ENCODE measurements at places on chromosomes 13 and 19.

DNA sequence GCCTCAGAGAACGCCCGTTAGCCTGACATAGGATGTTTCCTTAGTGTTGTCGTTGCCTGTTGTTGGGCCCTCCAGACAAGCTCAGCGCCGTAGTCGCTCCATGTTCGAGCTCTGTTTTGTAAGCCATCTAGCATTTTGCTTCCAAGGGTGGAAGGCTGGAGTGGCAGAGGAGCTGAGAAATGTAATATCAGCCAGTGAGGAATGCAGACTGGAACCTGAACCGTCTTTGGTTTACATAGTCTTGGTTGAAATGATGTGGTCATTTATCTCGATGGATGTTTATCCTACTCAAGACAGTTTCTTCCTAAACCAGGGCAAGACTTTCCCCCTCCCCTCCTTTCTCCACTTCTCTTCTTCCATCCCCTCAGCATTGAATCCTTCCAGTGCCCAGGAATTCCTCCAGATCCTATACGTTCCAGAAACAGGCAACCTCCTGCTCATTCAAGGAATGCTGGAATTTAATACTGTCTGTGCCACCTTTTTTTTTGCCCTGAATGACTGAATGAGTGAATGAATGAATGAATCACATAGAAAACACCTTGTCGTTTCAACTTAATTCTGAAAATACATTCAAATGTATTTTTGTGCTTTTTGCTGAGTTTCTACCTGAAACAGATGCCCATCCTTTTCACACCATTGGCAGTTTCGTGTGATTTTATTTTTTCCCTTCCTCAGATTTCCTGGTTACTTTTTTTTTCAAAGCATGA, 109.5 kb upstream of the MBNL2 start:
- DNase-seq = no peak

- no peak for DNase-seq
Measured at GRCh38 chr19:11154683-11155047, 917 bp downstream of the SPC24 start.

- DNase-seq = no peak
Measured at GRCh38 chr19:31500197-31500830, 151.1 kb upstream of the TSHZ3 start.

DNA sequence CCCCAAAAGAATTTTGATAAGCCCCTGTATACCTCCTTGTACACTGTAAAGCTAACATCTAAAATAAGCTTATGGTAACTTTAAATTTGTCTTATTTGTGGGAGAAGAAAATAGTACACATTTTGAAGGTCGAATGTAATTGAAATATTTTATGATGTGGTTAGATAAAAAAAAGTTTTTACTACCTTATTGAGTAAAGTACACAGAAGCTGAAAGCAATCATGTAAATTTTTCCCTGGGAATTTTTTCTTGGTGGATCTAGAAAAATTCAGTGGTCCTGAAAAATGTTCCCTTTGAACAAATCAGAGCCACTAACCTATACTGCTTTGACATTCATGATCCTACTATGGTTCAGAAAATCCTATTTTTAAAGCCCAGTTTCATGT, 46.9 kb downstream of the SIPA1L3 start:
- DNase-seq = no peak

DNA sequence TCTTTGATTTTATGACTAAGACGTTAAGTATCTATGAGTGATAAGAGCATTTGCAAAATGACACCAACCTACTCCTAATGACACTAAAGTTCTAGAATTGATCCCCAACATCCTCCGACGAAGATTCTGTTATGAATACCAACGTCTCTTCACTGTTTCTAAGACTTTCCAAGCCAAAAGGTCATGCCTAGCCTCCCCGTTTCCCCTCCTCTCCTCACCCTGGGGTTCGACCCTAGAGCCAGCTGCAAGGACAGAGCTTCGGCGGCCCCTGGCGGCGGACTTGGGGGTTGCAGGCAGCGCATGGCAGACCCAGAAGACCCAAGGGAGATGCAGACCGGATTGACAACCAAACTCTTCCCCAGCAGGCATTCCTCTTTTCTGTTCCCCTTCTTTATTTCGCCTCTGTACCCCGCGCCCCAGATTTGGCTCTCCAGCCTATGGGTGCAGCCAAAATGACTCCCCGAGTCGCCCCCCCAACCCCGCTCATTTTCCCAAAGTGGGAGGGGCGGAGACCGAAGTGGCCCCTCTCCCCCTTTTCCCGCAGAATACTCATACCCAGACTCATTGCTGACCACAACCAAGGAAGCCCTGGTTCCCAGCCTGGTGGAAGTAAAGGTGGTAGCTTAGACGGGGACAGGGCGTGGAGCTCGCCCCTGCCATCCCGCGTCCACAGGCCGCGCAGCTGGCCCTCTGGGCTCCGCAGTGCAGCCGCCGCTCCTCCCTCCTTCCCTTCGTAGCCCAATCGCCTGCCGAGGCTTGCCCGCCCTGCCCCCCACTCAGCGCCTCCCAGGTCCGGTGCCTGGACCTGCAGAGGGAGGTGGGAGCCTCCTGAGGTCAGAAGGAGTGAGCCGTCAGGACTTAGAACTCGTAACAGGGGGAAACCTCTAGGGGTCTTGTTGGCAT, 4.1 kb upstream of the EML2 start:
- peak; percentile 85 for DNase-seq

- no peak for DNase-seq
Measured at GRCh38 chr19:32687681-32688080, 3.9 kb upstream of the NUDT19 start.

GRCh38 chr13:47399599-47399998, 502.7 kb upstream of the HTR2A start:
- DNase-seq = no peak

- no peak for DNase-seq
Measured at GRCh38 chr13:106390367-106390766, 145.1 kb downstream of the EFNB2 start.

DNA sequence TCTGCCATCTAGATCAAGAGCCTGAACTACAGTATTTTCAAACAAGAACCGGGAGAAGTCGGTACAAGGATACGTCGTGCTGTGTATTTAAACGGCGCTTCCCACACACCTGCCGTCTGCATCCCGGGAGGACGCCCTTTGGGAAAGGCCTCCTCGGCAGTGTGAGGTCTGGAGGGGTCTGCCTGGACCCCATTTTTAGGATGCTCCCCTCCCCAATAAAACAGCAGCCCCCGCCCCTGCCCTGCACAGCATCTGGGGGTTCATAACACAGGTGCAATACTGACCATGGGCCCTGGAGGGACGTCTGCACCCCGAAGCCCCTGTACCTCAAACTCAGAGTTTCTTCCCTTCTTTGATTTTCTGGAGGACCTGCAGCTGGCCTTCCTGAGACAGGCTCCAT, 4.1 kb upstream of the C13orf46 start:
- no peak for DNase-seq

- no peak for DNase-seq
Measured at GRCh38 chr19:1065606-1066109, 1.3 kb upstream of the ARHGAP45 start.

DNA sequence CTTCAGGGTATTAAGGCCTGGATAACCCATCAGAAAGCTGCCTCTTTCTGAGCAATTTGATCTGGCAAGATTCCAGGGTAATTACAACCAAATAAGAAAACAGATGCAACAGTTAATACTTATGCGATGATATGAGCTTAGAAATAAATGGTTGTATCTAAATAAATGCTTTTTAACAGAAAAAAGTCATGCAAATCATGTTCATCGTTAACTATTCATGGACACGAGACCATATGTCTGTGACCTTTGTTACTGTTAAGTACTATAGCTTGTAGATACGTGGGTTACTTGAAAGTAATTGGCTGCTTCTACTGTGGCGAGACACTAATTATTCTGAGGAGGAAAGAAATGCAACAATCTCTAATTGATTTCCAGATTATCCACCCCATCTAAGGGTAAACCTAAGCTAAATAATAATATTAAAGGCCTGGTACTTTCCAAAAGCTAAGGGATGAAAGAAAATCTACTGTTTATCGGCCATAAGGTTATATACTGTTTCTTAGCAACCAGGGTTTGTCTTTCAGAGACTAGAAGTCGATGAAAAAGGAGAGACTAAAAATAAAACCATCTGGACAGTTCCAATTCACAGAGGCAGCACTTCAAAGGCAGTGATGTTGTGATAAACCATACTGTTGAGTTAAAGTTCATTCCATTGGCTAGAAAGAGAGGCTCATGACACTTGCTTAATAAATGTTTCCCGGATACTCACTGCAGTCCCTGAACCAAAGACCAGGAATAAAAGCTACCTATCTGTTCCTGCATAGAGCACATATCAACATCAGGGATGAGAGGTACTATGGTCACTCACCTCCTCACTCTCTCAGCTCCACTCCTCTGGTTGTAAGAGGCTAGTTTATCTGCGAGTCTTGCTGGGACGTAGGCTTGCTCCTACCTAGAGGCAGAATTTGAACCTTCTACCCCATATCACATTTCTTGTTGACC, 1.5 kb downstream of the EPSTI1 start:
- peak; percentile 48 for DNase-seq

DNA sequence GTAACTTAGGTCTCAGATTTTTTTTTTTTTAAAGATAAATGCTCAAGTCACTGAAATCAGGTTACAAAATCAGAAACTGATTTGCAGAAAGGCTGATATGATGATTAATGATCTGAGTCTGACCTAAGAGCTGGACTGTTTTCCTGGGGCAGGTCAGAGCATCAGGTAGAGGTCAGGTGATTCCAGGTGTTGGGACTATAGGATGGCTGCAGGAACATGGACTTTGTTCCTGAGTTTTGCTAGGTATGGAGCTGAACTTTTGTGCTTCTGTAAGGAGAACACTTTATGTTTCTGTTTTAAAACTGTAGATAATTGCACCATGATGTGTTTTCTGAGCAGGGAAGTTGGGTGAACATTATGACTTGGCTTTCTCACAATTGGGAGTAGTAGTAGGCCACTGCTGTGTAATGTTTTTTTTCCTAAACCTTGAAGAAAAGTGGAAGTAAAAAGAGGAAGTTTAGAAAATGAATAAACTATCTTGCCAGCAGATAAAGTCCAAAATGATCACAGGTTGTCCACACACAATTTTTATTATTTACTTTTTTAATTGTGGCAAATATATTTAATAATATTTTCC, 297.2 kb downstream of the DCT start:
- DNase-seq = no peak

DNA sequence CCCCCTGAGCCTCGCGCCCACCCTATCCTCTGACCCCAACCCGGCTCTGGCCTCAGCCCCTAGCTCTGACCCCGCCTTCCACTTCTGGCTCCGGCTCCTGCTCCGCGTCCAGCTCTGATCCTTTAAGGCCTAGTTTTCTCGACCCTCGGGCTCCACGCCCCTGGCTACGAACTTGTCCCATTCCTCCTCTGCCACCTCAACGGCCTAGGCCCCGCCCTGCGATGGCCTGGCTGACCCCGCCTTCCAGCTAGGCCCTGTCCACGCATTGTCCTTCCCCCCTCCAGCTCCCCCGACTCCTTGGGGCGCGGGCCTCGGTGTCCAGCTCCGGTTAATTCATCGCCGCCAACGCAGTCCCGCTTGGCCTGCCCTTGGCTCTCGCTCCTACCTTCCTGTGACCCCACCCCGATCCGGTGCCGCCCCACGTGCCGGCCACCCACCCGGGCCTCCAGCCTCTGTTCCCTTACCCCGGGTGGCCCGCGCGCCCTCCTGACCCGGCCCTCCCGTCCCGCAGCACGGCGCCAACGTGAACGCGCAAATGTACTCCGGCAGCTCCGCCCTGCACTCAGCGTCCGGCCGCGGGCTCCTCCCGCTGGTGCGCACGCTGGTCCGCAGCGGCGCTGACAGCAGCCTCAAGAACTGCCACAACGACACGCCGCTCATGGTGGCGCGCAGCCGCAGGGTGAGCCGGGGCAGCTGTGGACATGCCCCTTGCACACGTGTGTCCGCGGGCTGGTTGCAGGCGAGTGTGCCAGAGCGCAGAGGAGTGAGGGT, 9.4 kb downstream of the BCL3 start:
- no peak for DNase-seq

DNA sequence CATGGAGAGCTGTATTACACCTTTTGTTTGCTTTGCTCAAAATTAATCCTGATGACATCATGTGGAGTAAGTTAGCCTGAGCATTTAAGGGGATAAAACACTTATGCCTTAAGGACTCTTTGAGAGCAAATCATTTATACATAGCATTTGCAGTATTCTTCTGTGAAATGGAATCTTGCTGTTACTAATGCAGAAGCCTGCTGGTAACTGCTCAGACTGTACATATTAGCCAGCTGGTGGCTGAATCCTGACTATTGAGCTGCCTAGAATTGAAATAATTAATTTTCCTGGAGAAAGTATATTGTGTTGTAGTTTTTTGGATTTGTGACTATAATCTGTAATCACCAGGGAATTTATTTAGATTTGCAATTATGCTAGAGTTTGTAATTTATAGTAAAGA, 363.2 kb downstream of the GPC6 start:
- DNase-seq = no peak

- DNase-seq = no peak
Measured at GRCh38 chr13:32938314-32938713, 77.9 kb upstream of the KL start.

- no peak for DNase-seq
Measured at GRCh38 chr13:59873309-59873708, 290.4 kb downstream of the DIAPH3 start.

- DNase-seq = no peak
Measured at GRCh38 chr13:46751811-46752635, 44.9 kb downstream of the ESD start.

All from RPMI8226 (cell line).